C1 segment of cervical spinal cord (tissue), 14 donors: ENCODE measurements at places on chromosomes 6 and 20.

DNA sequence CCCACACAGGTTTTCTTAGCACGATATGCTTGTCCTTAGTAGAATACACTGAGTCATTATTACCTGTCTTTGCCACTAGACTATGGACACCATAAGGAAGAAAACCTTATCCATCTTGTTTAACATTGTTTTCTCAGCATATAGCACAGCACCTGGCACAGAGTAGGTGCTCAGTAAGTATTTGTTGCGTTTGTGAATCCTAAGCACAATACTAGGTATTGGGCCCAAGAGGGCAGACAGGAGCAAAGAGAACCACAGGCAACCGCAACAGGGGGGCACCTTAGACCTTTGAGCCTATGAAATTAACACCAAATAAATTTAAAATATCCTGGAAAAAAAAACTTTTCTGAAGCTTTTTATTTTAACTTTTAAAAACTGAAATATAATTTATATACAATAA lies 3.7 kb upstream of the NCOA6 start:
- DNase-seq, result no peak

GRCh38 chr6:70763754-70764510 lies 96.2 kb downstream of the SMAP1 start:
- no peak for DNase-seq

DNA sequence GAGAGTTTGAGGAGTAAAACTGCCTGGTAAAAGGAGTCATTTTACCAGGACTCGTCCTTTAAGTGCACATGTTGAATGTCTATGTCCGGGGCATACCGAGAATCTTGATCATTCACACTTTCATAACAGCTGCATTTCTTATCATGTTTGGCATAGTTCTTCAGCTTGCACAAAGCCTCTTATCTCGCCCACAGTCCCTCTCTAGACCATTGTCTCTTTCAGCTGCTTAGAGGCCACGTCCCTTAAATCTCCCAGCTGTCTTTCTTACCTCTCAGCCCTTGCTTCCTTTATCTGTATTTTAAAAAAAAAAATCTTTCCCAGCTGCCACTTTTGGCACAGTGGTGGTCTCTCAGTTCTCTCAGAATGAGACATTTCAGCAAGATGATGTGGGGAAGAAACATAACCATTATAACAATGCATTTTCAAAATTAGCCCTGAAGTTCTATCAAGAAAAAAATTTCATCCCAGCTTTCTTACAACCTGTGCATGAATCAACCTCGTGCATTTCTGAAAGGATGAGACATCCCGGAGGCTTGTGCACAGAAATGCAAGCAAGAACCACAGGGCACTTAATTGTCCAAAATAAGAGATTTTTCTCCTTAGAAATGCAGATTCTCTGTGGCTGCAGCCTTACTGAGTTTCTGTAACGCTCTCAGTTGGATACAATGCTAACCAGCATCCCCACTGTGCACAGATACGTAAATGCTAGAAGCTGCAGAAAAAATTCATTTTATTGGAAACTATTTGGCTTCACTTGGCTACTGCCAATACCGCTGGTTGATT lies 24.2 kb downstream of the RBM24 start:
- DNase-seq, result no peak

GRCh38 chr6:119215309-119215708 lies 134.3 kb downstream of the MAN1A1 start:
- DNase-seq, result no peak

GRCh38 chr6:33277663-33278391 lies 904 bp downstream of the B3GALT4 start:
- no peak for DNase-seq

DNA sequence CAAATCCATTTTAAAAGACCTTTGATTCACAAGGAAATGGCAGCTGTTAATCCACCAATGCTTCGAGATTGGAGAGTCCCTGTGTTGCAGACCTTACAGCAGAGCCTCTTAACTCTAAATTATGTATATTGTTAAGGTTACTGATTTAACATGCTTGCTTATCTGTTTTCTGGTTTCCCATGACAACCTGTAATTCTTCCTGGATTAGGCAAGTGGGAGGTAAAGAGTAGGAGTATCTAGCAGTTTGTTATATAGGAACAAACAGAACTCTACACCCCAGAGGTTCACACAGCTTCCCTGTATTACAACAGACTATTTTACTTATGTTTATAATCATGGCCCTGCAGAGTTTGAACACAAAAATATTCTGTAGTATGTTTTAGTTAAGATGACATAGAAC lies 39.5 kb downstream of the NKX2-4 start:
- no peak for DNase-seq

- DNase-seq, result no peak
Observed at GRCh38 chr20:10666221-10667076, 7.3 kb downstream of the JAG1 start.

DNA sequence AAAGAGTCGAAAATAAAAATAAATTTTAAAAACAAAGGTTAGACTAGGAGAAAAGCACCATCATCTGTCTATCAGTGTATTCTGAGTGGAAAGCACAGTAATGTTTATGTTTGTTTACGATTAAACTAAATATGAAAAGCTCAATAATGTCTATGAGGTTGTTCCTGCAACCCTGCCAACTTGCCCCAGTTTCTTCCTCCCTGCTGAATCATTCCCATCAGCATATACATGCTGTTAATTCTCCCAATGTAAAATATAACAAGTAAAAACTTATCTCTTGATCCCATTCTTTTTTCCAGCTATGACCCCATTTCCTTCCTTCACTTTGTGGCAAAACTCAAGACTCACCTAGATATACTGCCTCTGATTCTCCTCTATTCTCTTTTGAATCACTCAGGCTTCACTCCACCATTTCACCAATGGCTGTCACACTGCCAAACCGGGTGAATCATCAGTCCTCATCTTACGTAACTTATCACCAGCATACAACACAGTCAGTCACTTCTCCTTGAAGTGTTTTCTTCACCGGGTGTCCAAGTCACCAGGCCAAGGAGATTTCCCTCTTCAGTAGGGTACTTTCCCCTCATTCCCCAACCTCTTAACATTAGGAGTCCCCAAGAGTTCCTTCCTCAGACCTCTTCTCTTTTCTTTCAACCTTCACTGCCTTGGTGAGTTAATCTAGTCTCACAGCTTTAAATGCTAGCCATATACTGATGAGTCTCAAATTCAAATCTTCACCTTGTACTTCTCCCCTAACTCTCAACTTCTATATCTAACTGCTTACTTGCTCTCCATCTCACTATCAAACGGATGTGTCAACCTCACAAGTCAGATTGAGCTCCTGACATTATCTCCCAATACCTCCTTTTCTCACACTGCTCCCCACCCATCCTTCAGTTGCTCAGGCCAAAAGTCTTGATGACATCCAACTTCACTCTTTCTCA lies 6.2 kb downstream of the TMEM242 start:
- no peak for DNase-seq

GRCh38 chr6:16474772-16475493 lies 236.5 kb downstream of the GMPR start:
- DNase-seq, result no peak

- DNase-seq, result no peak
Observed at GRCh38 chr20:37296371-37296770, 6.9 kb downstream of the MANBAL start.

- DNase-seq, result no peak
Observed at GRCh38 chr6:34587325-34587724, 31.2 kb upstream of the SPDEF start.

DNA sequence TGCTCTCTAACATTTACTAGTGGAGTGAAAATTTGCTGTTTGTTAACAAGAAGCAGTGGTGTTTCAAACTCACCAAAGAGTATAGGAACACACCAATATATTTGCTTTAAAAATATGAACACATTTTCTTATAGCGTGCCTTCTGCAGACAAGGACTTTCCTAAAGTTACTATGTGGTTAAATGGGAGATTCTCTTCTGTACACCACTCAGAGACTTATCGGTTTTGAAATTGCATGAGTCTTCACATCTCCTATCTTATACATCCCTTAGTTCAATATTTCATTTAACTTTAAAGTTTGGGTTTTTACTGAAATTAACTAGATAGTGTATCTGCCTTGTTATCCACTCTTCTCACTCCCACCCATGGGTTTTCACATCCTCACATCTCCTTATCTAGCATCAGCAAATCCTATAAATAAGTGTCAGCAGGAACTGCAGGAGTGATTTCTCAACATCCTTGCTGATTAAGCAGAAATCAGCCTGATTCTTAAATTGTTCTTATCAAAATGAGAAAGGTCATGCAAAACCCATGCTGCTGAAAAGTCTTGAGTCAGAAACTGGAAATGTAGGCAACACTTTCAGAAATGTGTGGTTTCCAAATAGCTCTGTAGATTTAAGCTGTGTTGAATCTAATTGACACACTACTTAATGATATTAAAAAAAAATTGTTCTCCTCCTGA lies 1075.6 kb upstream of the GJE1 start:
- no peak for DNase-seq

GRCh38 chr20:40275738-40276137 lies 413.3 kb downstream of the MAFB start:
- no peak for DNase-seq

DNA sequence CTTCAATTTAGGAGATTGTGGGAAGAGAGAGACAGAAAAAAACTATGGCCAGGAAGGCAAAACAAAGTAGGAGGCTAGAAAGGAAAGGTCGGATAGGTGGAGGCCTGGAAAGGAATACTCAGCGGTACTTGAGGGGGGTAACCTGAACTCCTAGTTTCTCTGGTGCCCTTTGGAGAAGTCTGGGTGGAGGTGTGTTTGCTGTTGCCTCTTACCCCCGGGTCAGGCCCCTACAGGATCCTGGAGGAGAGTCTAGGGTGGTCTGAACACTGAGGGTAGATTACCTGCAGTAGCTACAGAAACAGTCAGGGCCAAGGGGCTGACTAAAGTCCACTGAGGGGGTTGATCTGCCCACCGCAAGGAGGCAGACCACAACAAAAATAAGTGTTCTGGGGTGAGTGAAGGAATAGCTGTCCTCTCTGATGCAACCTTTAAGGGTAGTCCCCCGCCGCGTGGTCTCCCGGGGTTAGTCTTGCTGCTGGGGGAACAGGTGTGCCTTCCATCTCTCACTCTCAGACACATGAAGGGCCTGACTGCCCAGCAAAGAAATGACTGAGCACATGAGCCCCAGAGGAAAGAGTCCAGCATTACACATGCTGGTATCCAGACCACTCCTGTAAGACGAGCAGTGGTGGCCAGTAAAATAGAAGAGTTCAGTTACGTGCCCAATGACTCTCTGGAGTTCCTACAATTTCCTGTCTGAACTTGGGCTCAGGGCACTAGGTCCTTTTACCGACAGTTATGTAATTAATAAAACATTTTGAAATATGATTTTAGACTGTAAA lies 59.5 kb downstream of the MTHFD1L start:
- DNase-seq, result no peak

DNA sequence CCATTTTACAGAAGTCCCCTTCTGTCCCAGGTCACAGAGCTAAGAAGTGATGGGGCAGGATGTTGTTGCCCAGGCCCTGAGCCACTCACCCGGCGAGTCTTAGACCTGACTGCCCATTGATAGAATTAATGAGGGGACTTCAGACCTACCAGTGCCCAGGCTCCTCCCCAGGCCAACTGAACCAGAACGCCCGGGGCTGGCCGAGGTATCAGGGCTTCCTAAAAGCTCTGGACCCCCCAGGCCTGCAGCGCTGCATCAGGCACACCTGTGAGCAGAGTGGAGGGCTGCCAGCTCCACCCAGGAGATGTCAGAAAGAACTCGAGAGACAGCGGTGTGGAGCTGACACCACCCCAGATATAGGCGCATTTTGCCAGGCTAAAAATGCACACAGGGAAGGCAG lies 3.5 kb downstream of the GPR31 start:
- DNase-seq, result no peak

DNA sequence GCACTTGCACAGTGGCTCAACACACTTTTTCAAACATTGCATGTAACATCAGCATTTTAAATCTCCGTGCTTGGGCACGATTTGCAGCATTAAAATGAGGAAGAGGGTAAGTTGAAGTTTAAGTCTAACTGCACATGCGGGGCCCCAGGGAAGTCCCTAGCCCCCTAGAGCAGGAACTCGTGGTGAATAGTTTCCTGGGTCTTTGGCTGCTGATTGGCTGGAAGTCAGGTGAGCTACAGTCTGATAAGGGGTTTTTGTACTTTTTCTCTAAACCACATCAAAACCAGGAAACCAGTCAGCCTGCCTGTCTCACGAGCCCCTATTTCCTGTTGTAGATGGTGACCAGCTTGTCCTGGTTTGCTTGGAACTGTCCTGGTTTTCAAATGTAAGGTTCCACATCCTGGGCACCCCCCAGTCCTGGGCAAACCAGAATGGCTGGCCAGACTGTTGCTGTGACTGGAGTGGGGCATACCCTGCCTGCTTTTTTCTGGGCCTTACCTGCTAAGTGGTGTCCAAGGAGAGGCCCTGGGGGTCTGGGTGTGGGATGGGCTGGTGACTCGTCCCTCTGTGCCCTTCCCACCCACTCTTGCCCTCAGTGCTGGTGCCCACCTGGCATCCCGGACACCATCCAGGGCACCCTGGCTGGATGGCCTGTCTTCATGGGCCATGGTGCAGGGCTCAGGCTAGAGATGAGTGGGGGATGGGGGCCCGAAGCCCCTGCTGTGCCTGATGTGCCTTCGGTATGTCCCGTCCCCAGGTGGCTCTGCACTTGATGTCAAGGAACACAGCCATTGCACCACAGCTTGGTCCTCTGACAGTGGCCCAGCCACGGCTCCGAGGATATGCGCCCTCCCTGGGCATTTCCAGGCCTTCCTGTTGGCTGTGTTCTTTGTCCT lies 31.8 kb downstream of the SUN5 start:
- no peak for DNase-seq

DNA sequence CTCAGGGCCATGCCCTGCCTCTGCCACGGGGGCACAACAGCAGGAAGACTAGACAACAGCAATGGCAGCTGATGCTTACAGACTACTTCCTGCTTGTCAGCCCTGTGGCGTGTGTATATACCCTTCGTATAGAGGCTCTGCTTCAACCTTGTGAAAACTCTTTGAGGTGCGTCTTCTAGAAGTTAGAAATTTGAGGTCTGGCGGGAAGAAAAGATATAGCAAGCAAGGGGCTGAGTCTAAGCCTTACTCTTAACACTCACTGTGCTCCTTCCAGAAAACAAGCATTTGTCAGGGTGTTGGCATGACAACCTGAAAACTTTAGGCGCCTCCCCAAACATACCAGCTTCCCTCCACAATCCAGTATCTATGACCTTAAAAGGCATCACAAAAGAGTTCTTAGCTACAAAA lies 33.3 kb downstream of the JPH2 start:
- no peak for DNase-seq

DNA sequence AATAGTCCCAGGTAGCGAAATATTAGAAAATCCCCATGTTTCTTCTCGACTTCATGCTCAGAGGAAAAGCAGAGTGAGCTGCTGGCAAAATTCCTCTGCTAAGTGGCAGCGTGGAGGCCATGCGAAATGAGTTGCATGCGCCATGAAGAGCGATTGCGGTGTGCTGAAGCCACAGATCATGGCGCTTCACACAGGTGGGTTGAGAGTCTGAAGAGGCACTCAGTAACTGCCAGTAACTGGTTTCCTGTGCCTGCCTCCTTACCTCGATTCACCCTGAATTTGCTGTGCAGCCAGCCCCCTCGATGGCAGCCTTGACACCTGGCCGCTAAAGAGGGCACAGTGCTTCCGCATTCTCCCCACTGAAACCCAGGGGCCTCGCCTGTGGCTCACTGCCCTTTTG lies 301.5 kb downstream of the NRN1 start:
- DNase-seq, result no peak

- DNase-seq, result no peak
Observed at GRCh38 chr20:50277460-50278376, 87.1 kb downstream of the CEBPB start.
